DMS153 (cell line): ENCODE measurements at places on chromosomes 1 and 21.

DNA sequence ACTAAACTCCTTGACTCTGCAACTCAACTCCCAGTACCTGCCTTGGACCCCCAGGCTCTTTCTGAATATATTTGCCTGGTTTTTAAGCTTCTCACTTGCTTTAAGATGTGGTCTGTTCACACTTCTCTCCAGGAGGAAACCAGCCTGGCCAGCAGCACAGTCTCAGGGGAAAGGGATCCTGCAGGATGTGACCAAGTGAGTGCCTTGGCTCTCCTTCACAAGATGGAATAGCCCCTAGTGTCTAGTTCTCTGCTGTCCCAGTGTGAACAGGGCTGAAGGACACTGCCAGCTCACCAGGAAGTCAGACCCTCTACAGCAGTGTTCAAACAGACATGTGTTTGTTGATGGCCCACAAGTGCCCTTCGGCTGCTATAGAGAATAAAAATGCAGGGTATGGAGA lies 32.9 kb downstream of the CD244 start:
- DNase-seq = peak; percentile 61

- DNase-seq = no peak
Observed at GRCh38 chr1:15727424-15727823, 8.6 kb upstream of the SLC25A34 start.

GRCh38 chr1:31487143-31487542 lies 74.1 kb downstream of the SERINC2 start:
- DNase-seq = no peak

DNA sequence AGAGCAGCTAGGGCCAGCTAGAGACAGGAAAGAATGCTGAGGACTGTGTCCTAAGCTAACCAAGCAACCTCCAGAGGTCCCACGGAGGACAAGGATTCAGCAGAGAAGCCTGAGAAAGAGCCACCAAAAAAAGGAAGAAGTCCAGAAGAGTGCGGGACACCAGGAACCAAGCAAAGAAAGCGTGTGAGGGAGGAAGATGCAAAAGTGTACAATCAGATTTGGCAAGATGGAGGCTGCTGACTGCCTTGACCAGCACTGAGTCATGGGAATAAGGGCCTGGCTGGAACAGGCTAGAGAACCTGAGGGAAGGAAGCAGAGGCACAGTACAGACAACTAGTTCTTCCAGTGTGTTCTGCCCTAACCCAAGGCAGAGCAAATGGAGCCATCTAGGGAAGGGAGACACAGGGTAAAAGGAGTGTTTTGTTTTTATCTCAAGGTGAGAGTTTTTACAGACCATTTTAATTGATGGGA lies 18.5 kb downstream of the TP53BP2 start:
- no peak for DNase-seq

DNA sequence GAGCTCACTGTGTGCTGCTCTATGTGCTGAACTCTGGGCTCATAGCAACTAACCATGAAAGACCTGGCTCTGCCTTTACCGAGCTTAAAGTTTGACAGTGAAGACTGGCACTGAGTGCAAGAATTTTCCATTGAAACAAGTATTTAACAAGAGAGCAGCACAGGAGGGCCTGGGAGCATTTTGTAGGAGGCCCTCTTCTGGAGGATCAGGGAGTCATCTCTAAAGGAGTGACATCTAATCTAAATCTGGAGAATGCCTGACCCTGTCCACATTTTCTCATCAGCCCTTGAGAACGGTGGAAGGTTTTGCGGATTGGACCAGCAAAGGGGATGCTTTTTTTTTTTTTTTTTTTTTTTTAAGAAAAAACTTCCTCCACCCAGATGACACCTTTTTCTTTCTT lies 150.8 kb downstream of the ROR1 start:
- DNase-seq = no peak

DNA sequence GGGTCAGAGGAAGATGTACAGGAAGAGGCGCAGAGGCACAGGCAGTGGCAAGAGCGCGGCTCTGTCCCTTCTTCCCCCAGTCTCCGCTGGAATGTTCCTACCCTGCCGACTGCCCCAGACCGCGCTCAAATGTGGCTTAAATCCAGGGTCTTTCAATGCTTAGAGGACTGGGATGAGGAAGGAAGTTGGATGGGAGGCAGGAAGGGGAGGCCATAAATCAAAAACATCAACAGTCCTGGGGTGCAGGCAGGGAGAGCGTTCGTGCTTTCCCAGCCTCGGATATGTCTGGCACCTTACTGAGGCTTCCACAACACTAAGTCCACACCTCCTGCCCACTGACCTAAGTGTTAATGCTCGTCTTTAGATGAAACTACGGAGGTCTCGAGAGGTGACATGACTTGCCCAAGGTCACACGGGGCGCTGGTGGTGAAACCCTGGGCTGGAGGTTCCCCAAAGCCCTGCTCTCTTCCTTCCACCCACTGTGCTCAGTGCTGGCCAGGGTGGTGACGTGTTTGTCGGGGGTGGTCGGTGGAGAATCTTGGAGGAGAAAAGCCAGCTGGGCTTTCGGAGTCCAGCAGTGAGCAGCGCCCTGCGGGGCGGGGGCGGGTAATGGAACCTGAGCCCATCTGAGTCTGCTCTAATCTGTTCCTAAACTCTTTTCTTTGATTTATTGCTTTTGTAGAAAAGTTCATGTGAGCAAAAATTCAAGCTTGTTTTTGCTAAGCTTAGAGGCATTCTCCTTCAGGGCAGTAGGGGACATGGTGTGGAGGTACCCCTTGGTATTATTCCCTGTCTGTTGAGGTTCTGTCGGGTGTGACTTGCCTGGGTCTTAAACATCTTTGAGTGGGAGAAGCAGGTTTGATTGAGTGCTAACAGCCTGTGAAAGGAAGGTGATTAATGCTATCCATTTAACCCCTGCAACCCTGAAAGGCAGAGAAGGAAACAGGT lies 708 bp downstream of the CDA start:
- DNase-seq = no peak

- peak; percentile 91 for DNase-seq
Observed at GRCh38 chr1:206826394-206826793, 39.0 kb upstream of the IL20 start.

- DNase-seq = no peak
Observed at GRCh38 chr1:198234520-198235251, 77.9 kb downstream of the NEK7 start.

DNA sequence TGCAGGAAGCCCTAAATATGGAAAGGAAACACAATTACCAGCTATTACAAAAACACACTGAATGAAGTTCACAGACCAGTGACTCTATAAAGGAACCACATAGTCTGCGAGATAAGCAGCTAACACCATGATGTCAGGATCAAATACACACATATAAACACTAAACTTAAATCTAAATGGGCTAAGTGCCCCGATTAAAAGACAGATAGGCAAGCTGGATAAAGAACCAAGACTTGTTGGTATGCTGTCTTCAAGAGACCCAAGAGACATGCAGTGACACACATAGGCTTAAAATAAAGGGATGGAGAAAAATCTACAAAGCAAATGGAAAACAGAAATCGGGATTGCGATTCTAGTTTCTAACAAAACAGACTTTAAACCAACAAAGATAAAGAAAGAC lies 121.9 kb downstream of the SLC5A9 start:
- DNase-seq = no peak

DNA sequence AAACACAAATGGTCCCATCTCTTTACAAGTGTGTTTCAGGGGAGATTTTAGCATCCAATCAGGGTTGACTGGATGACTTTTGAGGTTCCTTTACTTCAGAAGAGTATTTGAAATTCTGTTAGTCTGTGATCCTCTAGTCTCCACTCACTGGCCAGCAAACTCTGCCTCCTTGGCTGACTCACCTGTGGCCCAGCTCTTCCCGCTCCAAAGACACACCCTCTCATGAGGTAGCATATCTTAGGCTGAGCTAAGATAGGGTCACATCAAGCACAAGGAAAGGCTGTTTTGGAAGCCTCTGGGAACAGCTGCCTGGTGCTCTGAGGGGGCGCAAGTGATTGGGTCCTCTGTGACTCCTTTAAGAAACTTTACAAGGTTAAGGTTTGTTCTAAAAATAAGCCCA lies 102.3 kb upstream of the FGGY start:
- DNase-seq = no peak

DNA sequence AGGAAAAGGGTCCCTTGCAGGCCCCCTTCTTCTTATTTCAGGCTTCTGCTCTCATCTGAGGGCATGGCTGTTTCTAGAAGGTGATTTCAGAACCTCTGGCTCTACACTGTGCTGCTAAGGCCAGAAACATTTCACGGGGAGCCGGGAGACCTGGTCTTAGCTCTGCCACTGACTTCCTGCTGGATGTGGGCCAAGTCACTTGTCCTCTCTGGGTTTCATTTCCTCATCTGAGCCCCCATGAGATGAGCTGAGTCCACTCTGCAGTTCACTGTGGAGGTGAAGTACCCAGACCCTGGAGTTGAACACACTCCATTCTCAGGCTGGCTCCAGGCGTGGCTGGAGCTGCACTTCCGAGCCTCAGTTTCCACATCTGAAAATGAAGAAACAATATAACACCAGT lies 2.1 kb downstream of the PADI1 start:
- DNase-seq = peak; percentile 50

DNA sequence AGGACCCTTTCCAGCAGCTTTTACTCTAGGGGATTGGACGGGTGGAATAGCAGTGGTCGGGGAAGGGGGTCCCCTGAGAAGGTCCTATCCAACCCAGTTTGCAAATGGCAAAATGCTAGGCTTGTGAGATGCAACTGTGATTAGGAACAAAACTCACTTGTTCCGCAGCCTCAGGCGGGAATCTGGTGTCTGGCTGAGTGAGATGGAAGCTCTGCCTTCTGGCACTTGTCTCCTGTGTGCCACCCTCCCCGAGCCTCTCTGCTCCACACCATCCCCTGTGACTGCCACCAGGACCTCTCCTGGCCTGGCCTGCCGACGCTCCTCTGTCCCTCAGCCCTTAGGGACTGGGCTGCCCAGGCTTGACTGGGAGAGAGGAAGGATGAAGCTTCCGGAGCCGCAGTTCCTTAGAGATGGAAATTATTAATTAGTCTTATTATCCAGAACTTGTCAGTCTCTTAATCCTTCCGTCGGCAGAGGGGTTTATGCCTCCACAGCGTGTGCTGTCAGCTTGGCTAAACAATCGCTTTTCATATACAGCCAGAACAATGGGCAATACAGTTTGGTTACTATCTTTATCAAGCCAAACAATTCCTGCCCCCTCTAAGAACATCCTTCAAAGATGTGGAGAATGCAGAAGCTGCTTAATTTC lies 292.8 kb upstream of the VAMP3 start:
- DNase-seq = no peak

GRCh38 chr1:12015001-12015491 lies 4.3 kb upstream of the MIIP start:
- no peak for DNase-seq

DNA sequence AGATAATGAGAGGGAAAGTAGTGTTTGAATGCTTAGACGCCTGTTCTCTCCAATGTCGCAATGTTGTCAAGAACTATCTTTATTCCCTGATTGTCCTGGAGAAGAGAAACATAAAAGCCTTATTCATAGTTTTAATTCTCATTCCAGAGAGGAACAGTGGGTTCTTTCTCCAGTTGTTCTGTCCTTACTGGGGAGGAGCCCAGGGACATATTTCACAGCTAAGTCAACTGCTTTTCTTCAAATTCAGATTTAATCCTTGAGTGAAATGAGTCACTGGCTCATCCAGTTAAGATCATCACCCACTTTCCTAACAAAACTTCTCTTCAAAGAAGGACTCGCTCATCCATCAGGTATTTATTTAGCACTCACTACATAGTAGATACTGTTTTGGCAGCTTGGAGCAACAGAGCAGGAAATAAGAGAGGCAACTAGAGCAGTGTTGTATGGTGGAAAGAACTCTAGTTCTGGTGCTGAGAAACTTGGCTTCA lies 365.7 kb upstream of the USP24 start:
- no peak for DNase-seq

DNA sequence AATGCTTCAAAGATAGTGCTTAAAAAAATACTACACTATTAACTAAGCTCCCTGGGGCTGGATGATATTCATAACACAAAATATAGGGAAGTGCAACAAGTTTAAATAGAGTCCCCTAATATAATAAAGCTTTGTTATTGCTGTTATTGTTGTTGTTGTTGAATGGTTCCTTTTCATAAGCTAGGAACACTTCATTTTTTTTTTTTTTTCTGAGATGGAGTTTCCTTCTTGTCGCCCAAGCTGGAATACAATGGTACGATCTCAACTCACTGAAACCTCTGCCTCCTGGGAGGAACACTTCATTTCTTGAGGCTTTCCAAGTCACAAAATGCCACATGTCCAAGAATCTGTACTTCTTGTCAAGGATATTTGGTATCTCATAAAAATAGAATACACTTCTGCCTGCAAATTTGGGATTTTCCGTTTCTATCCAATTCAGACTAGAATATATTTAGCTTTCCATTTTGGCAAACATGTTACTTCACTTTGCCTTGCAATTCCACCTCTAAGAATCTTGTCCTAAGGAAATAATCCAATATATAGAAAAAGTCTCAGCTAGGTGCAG lies 21.1 kb downstream of the WDR47 start:
- DNase-seq = no peak
